Activated CD4-positive, alpha-beta memory T cell treated with anti-CD3 and anti-CD28 coated beads for 36 hours (primary cell): ENCODE measurements at places on chromosomes 6 and 20.

- no peak for DNase-seq
These were observed 969.2 kb upstream of the SLC35B3 start for GRCh38 chr6:9404351-9405146.

DNA sequence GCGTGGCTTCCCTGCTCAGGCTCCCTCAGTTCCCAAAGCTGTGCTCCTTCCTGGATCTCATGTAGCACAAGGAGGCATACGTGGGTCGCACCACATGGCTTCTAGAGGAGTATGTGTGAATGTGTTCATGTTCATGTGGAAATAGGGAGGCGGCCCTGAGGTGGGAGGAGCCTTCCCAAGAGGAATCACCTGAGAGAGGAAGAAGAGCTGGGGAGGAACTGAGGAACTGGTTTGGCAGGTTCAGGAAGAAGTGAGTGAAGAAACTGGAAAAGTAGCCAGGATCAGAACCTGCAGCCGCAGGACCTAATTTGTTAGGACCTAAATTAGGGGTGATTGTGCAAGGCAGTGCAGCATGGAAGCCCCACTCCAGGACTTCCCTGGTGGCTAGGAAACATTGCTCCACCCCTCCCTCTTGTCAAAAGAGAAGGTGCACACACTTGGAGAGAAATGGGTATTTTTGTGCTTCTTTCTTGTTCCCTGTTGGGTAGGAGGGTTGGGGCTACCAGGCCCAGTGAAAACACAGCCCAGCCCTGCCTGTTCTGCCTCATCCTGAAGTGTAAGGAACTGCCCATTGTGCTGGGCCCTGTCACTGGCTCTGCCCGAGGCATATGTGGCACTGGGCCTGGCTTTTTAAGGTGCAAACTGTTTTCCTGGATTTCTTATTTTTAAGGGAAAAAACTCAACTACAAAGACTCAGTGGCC lies 20.7 kb downstream of the SYNJ2 start:
- no peak for DNase-seq

DNA sequence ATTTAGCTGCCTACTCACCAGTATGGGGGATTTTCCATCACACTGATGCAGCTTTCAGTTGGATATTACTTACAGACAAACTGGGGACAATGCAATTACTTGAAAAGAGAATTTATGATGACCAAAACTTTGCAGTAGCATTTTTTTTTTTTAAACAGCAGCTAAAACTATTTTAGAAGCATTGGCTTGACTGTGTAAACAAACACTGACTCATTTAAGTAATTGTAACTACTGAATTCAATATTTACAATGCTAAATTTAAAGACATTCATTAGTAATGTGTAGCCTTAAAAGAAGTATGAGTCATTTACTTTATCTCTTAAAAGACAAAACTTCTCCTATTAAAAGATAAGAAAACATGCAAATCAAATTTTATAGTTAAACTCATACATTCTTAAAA lies 295.9 kb upstream of the FERMT1 start:
- no peak for DNase-seq

DNA sequence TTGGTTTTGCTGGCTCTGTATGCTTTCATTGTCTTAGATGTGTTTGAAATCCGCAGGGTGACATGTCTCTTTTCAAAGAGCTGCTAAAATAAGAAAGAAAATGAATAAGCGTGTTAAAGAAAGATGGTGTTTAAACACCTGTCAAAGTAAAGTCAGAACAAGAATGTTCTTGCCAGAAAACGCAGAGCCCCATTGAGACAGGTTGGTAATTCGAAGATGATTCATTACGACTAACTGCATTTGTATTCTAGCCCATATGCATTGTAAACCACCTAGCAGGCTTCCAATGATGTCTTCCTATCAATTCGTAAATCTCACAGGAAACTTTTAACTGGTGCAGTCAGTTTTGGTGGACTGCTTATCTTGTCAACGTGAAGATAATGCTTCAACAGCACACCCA lies 16.8 kb downstream of the PHACTR2 start:
- DNase-seq = peak; percentile 18

DNA sequence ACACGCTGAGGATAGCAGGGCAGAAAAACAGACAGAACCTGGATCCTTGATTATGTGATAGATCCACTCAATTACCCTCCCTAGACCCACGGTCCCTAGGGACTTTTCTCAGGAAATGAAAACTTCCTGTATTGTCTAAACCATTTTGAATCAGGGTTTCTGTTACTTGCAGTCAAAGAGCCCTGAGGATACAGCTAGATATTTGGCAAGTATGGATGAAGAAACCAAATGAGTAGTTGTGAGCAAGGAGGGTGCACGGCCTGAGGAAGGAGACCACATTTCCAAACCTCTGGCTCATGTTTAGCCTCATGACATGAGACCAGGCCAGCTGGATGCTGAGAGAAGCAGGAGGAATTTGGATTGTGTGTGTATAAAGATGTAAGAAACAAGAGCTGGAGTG lies 91.6 kb downstream of the MRPL14 start:
- no peak for DNase-seq

GRCh38 chr20:56861590-56861989 lies 232.5 kb downstream of the TFAP2C start:
- no peak for DNase-seq

DNA sequence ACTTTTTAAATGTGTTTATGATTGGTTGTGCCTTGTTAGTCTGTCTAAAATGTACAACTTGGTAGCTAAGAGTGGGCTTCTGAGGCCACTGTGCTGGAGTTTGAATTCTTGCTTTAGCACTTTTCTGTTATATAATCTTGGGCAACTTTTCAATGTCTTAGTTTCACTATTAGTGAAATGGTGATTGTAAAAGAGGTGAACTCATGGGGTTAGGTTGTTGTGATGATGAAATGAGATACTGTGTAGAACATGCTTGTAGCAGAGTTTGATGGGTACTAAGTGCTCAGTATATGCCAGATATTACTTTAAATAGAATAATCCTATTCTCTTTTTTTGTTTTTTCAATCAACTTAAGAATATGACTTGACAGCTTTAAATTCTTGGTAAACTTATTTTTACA lies 624.7 kb downstream of the CD109 start:
- no peak for DNase-seq

- no peak for DNase-seq
These were observed 81.7 kb downstream of the DNAH8 start for GRCh38 chr6:38796850-38797249.

- no peak for DNase-seq
These were observed 757 bp downstream of the RAET1E start for GRCh38 chr6:149897015-149897697.

- no peak for DNase-seq
These were observed 41.8 kb downstream of the C6orf58 start for GRCh38 chr6:127618729-127619128.

GRCh38 chr6:3654898-3655297 lies 96.6 kb downstream of the PXDC1 start:
- no peak for DNase-seq

GRCh38 chr6:136761227-136761922 lies 30.9 kb downstream of the MAP3K5 start:
- no peak for DNase-seq

GRCh38 chr20:57835074-57835452 lies 125.2 kb upstream of the PMEPA1 start:
- no peak for DNase-seq

DNA sequence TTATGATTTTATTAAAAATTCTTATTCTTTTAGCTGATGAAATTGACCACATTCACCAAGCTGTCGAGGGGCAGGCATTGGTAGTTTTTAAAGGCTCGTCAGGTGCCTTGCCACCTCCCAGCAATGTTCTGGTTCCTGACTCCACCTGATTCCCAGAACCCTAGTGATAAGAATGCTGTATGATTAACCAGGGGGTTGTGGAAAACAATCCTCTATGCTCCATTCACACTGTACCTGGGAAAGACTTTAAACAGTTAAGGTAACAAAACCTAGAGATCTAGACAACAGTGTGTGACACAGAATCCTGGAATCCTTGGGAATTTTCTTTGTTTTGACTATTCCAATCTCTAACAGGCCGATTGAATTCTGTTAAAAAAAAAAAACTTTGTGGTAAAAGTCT lies 165.7 kb upstream of the OLIG3 start:
- no peak for DNase-seq

DNA sequence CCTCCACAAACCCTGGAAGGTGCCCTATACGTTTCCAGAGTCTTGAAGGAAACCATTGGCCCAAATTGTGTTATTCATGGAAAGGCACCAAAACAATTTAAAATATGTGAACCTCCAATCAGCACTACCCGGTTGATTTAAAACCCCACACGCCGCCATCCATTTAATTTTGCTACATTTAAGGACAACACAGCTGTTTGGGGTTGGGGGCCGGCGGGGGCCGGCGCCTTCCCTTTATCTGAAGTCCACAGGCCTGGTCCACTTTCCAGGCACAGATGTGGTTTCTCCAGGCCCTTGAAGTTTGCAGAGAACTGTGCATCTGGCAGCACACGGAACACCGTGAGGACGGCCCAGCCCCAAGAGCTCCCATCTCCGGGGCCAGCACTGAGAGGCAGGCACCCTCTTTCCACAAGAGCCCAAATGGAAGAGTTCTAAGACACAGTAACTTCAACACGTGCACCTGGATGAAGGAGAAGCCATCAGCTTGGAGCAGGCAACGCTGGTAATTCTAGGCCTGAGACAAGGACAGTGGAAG lies 16.8 kb upstream of the FRMD1 start:
- DNase-seq = no peak

- DNase-seq = no peak
These were observed 147.1 kb downstream of the LRFN2 start for GRCh38 chr6:40440053-40440452.

GRCh38 chr6:36848658-36849441 lies 9.6 kb upstream of the CPNE5 start:
- no peak for DNase-seq

GRCh38 chr6:54361734-54362133 lies 53.5 kb downstream of the TINAG start:
- no peak for DNase-seq

GRCh38 chr20:43320536-43320935 lies 130.8 kb upstream of the PTPRT start:
- DNase-seq = no peak

GRCh38 chr20:39004508-39004907 lies 42.4 kb downstream of the DHX35 start:
- DNase-seq = peak; percentile 30

DNA sequence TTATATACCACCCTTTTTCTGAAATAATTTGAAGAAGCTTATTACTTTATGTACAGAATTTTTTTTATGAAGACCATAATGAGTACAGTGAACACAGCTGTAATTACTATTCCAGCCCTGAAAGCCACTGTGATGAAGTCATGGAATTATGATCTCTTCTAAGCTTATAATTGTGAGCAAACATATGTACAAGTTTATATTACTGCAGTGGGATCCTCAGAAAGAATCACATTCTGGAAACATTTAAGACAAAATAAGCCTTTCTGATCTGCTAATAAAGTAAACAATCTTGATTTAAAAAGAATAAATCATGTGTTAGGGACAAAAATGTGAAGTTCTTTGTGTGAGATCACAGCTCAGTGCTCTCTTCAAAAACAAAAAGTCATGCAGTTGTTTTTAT lies 560.4 kb downstream of the CD109 start:
- DNase-seq = no peak

DNA sequence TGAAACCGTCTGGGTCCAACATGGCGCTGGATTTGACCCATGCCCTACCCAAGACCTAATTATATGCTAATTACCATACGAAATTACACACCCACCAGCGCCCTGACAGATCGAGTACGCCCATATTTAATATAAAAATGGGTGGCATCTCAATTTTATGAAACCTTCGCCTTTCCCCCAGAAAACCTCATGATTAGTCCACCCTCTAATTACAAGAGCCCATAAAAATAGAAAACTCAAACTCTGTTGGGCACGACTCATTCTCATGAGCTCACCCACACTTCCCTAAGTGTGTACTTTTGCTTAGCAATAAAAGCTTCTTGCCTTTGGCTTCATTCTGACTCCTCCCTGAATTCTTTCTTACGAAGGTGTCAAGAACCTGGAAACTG lies 136.4 kb downstream of the OR2B2 start:
- DNase-seq = no peak

DNA sequence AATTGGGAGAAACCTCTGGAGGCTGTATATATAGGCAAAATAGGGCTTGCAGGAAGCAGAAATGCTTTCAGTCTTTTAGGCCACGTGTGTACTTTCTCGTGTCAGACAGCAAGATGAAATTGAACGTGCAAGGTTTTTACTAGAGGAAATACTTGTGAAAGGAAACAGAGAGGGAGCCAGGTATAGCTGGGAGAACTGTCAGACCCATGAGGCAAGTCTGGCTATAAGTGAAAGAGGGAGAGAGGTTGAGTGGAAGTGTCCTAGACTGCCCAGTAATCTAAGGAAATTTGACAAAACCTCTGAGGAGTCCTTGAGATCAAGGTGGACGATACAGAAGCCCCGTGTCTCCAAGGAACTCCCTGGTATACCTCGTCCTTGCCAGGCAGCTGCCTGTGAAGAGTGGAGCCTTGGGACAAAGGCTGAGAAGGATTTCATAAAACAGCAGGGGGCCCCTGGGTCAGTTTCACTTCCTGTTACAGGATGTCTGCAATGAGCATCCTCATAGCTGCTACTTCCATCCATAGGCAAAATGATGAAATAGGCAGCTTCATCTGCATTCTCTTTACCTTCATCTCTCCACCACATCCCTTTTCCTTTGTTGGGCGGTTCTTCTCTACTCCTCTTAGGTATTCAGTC lies 114.4 kb upstream of the MAP3K7 start:
- no peak for DNase-seq

DNA sequence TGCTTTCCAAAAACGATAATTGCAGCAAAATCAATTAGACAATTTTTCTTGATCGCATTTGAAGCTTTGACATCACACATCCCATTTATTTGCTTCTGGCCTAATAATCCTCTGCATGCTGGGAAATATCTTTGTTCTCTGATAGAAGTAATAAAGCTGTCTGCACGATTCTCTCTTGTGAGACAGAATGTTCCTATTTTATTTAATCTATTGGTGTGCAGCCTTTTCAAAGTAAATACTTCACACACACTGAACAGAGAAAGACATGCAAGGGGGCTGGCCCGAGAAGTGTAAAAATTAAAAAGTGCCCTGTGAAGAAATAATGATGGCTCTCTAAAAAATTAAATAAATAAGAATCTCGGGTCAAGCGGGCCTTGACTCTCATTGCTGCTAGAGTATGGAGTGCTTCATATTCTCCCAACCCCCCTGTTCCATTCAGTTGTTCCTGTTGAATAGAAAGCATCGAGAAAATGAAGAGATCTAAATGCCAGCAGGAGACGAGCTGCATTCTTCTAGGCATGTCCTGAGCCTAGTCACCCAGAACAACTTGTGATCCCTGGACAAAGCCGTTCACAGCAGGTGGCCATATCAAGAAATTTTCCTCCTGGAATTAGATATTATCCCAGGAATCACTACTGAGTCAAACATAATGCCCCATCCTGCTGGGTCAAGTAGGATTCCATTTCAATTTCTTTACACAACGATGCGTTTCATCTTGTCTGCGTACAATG lies 625.9 kb upstream of the EPHA7 start:
- DNase-seq = no peak

- DNase-seq = peak; percentile 38
These were observed 28.9 kb downstream of the STX11 start for GRCh38 chr6:144179237-144179636.

- no peak for DNase-seq
These were observed 36.9 kb downstream of the SNAI1 start for GRCh38 chr20:50019466-50020256.

- DNase-seq = no peak
These were observed 90.0 kb upstream of the IFNGR1 start for GRCh38 chr6:137309078-137309762.
